ENCODE measurements at places on chromosomes 6 and 20. TPM values are rescaled to one million over a fixed set of nuclear protein-coding genes. Genes with fewer than 3 reads are reported as not detected.

POU3F2 gene
- 1.6 TPM for total RNA-seq

GRCh38 chr6:124881898-124882578 lies 80.2 kb upstream of the RNF217 start:
- DNase-seq, result no peak

DNA sequence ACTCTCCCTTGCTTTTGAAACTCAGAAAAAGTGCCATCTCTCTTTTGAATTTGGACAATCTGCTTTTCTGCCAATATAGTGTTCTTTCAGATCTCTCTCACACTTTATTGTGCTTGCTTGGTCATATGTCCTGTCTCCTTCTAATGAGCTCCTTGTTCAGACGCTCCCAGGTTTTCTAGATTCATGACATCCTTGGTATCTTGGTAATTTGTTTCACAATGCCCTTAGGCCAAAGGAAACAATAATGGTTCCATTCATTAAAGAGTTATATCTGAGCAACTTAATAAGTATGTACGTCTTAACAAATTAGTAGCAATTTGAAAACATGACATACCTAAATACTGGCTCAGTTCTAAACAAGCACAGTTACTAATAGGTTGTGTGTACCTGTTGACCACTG lies 293.4 kb upstream of the SPTLC3 start:
- no peak for DNase-seq

GRCh38 chr20:48064929-48065328 lies 279.6 kb upstream of the SULF2 start:
- DNase-seq, result no peak

- DNase-seq, result no peak
Observed at GRCh38 chr6:13558718-13559117, 15.7 kb upstream of the SIRT5 start.

GRCh38 chr6:83294676-83295075 lies 101.5 kb downstream of the RWDD2A start:
- DNase-seq, result no peak

DNA sequence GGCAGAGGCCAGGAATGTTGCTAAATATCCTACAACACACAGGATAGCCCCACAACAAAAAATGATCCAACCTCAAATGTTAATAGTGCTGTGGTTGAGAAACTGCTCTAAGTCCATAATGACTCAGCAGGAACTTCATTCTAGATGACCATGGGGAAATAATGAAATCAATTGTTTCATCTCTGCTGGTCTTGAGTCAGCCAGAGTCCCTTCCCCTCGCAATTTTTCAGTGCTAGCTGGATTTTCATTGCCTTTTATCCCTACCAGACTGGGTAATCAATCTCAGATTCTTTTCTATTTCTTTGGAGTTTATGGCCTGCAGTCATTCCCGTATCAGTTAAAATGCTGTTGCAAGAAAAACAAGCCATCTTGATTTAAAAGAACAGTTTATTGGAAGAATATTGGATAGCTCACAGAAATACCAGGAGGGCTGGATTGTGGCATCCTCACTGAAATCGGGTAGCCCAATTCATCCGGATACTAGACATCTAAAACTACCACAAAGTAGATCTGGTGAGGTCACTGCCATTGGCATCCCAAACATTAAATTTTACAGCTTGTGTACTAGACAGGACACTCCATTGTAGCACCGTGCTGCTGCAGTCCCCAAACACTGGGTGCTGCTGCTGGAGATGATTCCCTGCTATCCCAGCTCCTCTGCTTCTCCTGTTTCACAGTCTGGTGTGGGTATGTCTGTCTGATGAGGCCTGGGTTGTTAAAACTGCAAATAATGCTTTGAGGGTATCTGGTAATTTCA lies 30.3 kb upstream of the POPDC3 start:
- DNase-seq, result peak; percentile 94

DNA sequence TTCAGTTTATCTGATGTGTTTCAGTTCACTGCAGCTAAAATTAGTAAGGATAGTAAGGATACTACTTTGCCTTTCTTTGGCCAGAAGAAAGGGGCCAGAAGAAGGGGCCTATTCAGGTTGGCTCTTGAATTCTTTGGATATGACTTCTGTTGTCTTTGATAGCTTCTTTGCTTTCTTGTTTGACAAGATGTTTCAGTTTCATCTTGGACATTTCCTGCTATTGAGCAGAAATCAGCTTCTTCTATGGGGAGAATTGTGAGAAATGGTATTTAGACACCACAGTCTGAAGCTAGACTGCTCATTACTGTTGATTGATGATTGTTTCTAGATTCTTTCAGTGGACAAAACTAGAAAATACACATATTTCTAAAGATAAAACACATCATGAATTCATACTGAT lies 23.2 kb downstream of the L3MBTL3 start:
- DNase-seq, result no peak

DNA sequence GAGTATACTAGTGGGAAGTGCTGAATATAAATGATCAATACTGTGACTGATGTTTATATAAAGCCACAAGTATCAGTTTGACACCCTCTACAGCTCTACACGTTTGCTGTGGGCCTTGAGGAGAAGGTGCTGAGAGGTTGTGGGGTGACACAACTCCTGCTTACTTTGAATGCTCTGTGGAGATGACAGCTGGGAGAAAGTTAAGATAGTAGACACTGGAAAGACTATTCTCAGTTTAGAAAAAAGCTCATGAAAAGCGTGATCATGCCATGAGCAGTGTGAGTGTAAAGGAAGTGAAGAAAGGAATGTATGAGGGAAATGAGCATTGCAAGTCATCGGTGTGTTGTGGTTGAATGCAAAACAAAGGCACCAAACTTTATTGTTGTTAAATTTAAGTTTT lies 215.8 kb downstream of the UTRN start:
- DNase-seq, result no peak

Data from HT1080 (cell line).